Fibroblast of skin of scalp (primary cell): ENCODE measurements at places on chromosomes 5 and 9.

GRCh38 chr5:140240987-140241706, 61.8 kb downstream of the PFDN1 start:
- peak; percentile 96 for DNase-seq

GRCh38 chr5:173680660-173681242, 64.3 kb upstream of the BOD1 start:
- no peak for DNase-seq

DNA sequence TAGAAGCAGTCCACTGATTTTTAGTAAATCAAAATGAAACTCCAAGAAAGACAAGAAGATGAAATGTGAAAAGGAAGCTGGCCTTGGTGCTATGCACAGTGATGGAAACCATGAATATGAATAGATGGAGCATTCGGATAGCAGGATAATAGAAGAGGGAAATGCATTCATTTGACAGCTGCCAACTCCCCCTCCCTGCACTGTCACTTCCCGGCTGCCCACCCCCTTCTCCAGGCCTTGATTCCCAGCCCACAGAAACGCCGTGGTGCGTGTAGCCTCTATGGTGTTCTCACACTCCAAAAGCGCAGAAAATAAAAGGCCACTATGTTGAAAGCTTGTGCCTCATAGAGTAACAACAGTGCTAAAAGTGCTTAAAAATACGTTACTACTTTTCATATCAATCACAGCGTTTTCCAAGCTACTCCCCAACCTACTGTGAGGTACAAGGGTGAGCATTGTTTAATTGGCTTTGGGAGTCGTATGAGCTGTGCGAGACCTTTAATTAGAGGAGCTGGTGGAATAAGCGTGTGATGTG, 26.1 kb upstream of the IFNK start:
- no peak for DNase-seq

DNA sequence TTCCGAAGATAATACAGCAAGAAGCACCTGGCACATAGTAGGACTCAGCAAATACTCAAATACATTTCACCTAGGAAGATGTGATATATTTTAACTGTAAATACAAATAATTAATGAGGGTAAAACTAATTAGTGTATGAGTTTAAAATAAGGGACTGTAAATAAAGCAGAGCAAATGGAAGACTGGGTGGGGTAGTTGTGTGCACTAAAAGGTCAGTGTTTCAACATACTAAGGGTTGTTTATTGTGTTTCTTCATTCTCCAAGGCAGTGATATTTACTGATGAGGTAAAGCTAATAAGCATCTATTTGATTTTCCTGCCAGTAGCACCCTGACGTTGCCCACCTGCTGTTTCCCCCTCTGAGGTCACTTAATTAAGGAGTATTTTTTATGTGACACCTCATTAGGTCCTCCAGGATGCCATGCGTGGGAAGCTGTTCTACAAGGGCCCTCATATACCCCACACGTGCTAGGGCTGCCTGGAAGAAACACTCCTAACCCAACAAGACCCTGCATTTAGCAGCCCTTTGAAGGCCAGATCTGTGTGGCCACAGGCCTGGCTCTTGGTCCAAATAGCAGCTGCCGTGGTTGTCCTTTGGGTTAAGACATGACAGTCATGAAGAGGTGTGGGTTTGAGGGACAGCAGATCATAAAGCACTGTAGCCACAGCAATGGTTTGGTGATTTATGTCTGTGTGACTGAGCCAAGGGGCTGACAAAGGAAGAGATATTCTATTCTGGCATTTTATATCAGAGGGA, 97.5 kb upstream of the RPS23 start:
- no peak for DNase-seq

DNA sequence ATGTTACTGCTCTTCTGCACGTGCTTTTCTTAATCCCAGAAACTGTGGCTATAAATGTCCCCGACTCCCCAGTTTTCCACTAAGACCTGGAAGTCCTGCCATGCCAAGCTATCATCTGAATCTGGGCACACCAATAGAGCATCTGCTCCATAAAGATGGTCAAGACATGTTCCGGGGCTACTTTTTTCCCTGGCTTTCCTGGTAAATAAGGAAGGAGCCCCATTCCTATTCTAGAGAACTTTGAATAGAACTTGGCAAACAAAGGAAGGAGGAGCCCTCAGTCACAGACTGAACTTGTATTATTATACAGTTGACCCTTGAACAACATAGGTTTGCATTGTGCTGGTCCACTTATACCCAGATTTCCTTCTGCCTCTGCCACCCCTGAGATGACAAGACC, 182.9 kb downstream of the CCDC192 start:
- no peak for DNase-seq
